Germinal center (tissue), 1 donor: ENCODE measurements at places on chromosomes 6 and 20.

DNA sequence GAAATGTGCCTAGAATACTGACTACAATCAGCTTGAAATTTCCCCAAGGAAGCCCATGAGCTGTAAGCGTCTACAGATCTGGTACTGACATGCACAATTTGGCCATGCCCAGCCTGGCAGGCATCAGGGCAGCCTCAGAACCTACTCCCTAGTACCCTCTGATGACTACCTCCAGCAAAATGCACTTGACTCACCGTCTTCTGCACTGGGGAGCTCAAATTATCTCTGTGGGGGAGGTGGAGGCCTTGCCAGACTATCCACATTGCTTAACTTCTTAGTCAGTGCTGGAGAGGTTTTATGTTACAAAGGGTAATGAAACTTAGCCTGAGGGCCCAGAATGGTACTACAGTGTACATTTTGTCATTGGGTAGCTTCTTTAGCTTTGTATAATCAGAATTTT lies 126.0 kb upstream of the ADGRF1 start:
- DNase-seq: no peak

DNA sequence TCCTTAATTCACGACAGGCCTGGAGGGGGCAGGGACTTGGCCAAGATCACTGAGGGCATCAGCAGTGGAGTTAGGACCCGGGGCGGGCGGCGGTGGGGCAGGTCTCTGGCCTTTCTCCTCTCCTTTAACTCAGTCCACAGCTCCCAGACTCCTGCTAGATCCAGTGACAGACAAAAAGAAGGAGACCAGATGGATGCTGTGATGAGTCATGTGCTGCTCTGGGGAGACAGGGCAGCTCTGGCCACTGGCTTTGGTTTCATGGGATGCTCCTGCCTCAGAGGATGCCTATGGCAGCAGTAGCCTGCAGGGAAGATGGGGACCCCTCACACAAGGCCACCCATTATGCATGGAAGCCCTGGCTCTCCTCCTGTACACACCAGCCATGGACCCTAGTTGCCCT lies 20.5 kb downstream of the EPB41L1 start:
- DNase-seq: no peak

- DNase-seq: no peak
Observed at GRCh38 chr20:33785503-33785902, 25.6 kb upstream of the CHMP4B start.

- no peak for DNase-seq
Observed at GRCh38 chr20:59678288-59678687, 73.9 kb downstream of the PHACTR3 start.
